ENCODE measurements at places on chromosomes 7 and 10. TPM values are rescaled to one million over a fixed set of nuclear protein-coding genes. Genes with fewer than 3 reads are reported as not detected.

SLC16A9 gene
- not detected for polyA plus RNA-seq

DNA sequence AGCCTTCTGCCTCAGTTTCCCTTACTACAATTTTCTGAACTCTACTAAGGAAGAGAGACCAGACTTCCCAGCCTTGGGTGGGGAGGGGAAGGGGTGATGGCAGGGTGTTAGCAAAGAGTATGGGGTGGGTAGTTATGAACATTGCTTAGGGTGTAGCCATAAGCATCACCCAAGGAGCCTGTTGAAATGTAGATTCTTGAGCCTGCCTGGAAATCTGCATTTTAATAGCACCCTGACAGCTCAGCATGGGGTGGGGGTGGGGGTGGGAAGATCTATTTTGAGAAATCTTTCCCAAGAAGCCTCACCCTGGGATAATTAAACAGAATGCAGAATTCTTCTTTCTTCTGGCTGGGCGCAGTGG, 164.8 kb downstream of the NRF1 start:
- no peak for DNase-seq

DNA sequence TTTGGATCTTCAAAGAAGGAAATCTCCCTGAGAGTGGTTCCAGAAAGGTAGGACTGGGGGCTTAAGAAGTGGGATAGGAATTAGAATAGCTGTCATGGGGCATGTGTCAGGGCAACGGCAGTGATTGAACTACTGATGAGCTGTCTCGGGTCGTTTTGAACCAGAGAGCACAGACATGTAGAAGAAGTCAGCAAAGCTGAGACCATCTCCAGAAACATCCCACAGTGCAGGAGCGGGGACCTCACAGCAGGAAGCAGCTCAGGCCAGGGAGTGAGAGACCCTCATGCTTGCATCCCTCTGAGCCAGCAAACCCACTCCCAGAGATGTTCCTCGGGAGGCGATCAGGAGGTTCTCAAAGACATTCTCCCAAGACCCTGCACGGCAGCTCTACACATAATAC, 60.1 kb downstream of the AOC1 start:
- no peak for DNase-seq

- no peak for DNase-seq
Measured at GRCh38 chr10:99926925-99927720, 82.6 kb downstream of the DNMBP start.

- DNase-seq: no peak
Measured at GRCh38 chr7:30561389-30561788, 33.3 kb upstream of the GARS1 start.

DNA sequence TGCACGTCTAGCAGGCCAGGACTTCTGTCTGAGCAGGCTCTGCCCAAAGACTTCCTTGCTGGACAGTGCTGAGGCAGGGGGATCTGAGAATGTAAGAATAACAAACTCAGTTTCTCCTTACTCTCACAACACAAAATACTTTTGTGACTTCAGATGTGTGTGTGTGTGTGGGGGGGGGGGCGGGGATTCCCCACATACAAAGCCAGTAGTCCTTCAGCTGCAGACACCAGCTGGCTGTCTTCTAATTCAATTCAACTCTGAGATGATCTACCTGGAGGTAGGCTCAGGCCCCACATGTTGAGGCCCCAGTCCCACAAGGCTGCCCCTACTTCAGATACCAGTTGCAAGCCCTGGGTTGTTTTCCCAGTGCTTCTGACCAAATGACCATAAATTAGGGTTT, 4.7 kb upstream of the CXCL12 start:
- no peak for DNase-seq

GRCh38 chr7:18290223-18290622, 205.3 kb upstream of the HDAC9 start:
- DNase-seq: peak; percentile 42

GRCh38 chr7:18520450-18521235, 25.1 kb downstream of the HDAC9 start:
- DNase-seq: no peak

DNA sequence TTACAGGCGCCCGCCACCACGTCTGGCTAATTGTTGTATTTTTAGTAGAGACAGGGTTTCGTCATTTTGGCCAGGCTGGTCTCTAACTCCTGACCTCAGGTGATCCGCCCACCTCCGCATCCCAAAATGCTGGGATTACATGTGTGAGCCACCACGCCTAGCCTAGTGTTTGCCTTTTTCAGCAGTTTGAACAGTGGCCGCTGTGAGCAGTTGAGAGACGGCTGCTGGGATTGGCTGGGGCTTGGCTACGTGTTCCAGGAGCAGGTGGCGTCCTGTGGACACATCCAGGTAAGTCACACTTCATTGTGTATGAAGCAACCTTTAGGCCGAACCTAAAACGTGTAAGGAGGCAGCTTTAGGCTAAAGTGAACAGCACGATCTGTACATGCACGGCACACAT, 231.8 kb upstream of the PITRM1 start:
- DNase-seq: no peak

DNA sequence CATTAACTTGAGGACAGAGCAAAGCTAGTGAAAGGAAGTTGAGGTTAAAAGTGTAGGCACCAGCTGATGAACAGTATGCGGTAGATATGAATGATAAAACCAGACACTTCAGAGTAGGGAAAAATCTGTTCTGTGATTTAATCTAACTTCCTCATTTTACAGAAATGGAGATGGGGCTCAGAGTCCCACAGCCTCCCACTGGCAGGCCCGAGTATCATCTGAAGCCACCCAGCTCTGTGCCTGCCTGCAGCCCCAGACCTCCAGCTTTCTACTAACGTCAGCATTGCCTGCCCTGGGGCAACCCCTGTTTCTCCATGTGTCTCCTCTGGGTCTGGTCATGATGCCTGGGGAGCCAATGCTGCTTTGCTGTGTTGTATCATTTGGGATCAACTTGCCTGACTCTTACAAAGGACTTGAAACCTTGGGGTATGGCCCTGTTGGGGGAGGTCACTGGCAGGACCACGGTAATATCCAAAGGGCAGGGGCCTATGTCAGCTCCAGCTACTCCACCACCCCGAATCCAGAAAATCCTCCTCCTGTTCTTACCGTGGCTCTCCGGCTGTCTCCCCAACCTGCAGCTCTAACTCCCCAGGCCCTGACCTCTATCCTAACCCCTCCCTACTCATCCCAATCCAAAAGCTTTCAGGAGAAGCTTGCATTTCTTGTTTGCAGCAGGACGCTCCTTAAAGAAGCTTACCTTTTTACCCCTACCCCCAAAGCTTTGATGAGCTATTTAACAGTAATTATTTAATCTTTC, 56.2 kb upstream of the NPY start:
- DNase-seq: no peak

DNA sequence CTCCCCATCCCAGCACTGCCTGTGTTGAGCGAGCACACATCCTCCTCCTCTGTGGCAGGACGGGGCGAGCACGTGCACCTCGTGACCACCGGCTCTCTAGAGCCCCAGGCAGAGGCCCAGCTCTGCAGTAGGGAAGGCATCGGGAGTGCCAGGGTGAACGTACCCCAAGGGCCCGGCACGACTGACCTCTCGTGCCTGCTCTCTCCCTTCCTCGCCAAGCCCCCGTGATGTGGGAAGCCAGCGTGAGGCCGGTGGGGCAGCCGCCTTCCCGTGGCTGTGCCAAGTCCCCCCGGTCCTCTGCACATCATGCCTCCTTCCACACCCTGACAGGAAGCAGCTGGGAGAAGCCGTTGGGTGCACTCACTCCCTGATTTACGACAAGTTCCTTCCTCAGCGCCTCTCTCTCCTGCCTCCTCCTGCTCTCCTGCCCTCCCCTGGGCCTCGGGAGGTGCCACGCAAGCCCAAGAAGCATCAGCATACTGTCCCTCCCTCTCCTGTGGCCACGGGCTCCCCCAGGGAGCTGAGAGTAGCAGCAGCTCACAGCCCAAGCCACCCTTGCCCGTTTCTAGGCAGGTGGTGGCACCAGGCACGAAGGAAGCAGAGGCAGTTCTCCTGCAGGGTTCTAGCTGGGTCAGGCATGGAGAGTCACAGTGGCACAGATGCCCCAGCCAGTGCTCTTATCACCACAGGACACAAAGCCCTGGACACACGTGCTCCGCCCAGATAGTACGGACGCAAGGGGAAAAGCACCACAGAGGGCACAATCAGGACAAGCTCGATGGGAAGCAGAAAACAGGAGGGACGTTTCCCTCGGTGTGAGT, 47.0 kb downstream of the AMZ1 start:
- peak; percentile 79 for DNase-seq

DNA sequence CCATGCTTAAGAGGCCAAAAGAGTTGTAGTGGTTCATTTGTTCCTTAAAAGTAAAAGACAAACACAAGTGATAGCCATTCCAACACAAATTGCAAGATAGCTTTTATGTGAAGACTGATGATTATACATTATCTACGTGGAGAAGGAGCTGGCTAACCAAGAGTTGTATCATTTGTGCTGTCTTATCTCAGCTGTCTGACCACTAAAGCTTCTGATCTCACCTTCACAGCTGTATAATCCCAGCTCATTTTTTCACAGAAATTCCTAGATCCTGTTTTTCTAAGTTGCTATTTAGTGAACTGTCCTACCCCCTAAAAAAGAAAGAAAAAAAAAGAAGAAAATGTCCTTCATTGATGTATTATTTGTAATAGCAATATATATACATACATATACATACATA, 9.8 kb downstream of the USP6NL start:
- DNase-seq: no peak

DNA sequence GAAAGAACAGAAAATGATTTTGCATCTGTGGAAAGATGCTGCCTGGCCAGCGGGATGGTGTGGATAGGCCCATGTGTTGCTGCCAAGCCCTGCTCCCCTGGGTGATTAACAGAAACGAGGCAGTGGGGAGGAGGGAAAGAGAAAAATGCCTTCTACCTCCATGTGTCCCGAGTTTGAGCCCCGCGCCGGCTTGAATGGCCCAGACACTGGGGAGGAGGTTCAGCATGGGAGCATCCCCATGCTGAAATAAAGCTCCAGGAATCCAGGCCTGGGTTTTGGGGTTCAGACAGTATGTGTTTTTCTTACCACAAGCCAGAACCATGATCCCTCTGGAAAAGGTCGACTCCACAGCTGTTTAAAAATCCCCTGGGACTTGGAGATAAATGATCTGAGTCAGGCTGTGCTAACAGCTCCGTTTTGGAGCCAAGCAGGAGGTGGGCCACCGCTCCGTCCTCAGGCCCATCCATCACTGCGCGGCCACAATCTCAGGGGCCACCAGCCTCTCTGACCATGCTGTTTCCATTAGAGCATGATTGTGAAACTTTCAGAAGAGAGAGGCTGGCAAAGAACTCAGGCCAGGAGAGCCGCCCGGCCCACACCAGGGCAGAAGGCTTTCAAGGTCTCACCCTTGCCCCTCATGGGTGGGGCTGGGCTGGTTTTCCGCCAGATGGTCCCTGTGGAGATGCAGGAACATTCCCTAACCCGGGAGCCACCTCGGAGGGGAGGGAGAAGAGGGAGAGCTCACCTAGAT, 299.7 kb downstream of the ZEB1 start:
- no peak for DNase-seq
